CD4-positive, CD25-positive, alpha-beta regulatory T cell (primary cell): ENCODE measurements at places on chromosomes 4 and X. TPM values are rescaled to one million over a fixed set of nuclear protein-coding genes. Genes with fewer than 3 reads are reported as not detected.

DNA sequence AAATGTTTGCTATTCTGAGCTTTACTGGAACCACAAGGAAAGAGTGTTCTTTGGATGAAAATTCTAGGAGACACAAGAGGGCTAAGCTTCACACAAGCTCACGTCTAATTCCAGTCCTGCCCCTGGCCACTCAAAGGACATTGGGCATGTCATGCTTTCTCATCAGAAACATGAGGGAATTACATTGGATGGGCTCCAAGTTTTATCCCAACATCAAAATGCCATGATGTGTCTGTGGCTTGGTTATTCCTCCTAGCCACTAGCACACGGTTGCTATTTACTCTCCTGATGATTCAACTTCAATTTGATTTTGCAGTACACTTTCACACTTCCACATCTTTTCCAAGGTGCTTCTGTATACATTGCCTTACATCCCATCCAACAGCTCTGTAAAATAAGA lies 149.6 kb upstream of the FAM9B start:
- no peak for DNase-seq
- no peak overlapping the region for H3K4me3 ChIP-seq
- H3K27ac ChIP-seq, result no peak overlapping the region
- no peaks in the 10 kb centered on the region for H3K27me3 ChIP-seq
- H3K36me3 ChIP-seq, result no peaks in the 10 kb centered on the region

DNA sequence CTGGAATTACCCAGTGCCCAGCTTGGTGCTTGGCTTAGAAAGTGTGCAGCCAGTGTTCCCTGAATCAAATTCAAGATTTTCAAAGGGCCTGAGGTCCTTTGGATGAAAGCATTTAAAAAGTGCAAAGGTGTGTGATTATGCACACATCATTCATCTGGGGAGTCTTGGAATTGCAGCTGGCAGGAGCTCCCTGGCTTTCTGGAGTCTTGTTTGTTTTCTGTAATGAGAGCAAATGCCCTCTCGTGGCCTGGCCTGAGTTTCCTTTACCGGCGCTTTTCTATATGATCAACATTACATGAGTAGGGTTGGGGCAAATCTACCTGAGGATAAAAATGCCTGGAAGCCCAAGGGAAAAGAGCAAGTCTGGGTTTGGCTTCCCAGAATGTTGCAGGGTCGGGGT lies 24.6 kb upstream of the SORCS2 start:
- H3K4me3 ChIP-seq, result no peak overlapping the region
- H3K36me3 ChIP-seq, result no peaks in the 10 kb centered on the region
- H3K27ac ChIP-seq, result no peak overlapping the region
- DNase-seq, result no peak
- H3K27me3 ChIP-seq, result no peaks in the 10 kb centered on the region

GRCh38 chrX:153861733-153862310 lies 24.2 kb downstream of the L1CAM start:
- H3K36me3 ChIP-seq, result no peaks in the 10 kb centered on the region
- H3K27ac ChIP-seq, result no peak overlapping the region
- no peak for DNase-seq
- H3K4me3 ChIP-seq, result no peak overlapping the region
- H3K4me1 ChIP-seq, result no peaks in the 10 kb centered on the region

DNA sequence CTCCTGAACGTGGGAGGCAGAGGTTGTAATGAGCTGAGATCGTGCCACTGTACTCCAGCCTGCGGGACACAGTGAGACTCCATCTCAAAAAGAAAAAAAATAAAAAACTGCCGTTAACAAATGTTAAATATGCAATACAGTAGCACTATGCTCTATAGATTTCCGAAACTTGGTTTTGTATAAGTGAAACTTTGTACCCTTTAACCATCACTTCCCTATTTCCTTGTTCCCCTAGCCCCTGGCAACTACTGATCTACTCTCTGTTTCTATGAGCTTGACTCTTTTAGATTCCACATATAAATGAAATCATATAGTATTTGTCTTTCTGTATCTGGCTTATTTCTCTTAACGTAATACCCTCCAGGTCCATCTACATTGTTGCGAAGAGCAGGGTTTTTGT lies 74.1 kb downstream of the TAB3 start:
- no peak for DNase-seq
- H3K27me3 ChIP-seq, result no peaks in the 10 kb centered on the region
- no peaks in the 10 kb centered on the region for H3K4me1 ChIP-seq

GRCh38 chrX:84258708-84259107 lies 70.7 kb upstream of the RPS6KA6 start:
- no peaks in the 10 kb centered on the region for H3K4me1 ChIP-seq
- DNase-seq, result no peak
- H3K27ac ChIP-seq, result no peak overlapping the region
- H3K4me3 ChIP-seq, result no peak overlapping the region
- H3K36me3 ChIP-seq, result no peaks in the 10 kb centered on the region

USP26 gene
- not detected for total RNA-seq

GAGE12E gene
- not detected for total RNA-seq
